ENCODE measurements at places on chromosomes 7 and 10. TPM values are rescaled to one million over a fixed set of nuclear protein-coding genes. Genes with fewer than 3 reads are reported as not detected.

Gene PDIA4
- total RNA-seq: 193 TPM

Gene LDB3
- total RNA-seq: 137 TPM

DNA sequence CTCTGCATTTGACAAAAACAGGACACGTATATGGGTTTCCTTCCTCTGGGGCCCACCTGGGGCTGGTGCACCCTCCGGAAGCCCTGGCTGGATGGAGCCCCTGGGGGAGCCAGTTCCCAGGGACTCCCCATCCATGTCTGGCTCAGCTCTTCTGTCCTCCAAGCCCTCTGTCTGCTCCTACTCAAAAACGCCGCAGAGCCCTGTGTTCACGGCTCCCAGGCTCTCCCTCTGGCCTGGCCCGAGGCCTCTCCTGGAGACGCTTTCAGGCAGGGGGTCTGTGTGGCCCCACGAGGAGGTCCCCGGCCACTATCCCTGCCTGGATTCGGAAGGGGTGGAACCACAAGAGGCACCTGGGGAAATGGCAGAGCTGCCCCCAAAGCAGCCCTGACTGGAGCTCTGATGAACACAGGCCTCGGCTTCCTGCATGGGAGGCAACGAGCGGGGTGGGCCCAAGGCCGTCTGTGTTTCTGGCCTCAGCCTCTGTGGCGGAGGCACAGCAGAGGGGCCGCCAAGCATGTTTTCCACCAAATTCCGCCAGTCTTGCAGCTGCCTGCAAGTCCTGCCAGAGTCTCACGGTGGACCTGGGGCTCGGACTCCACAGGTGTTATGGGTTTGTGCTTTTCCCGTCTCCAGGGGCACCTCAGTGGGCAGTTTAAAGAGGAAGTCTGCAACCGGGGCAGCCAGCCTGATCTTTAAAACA lies 22.6 kb upstream of the INPP5A start:
- DNase-seq: no peak

- DNase-seq: no peak
Measured at GRCh38 chr10:23358357-23358756, 13.8 kb upstream of the C10orf67 start.

GRCh38 chr10:79249186-79250121 lies 97.8 kb upstream of the PPIF start:
- no peak for DNase-seq

- no peak for DNase-seq
Measured at GRCh38 chr10:123492016-123492415, 174.1 kb upstream of the GPR26 start.

All from myocyte (in vitro differentiated cells).